ENCODE measurements at places on chromosomes 3 and 15. TPM values are rescaled to one million over a fixed set of nuclear protein-coding genes. Genes with fewer than 3 reads are reported as not detected.
A peak's percentile ranks its signal among the peaks of the same experiment; 100 is the strongest.

GRCh38 chr3:124775877-124776276 lies 45.6 kb downstream of the UMPS start:
- peaks cover 20% of the 10 kb centered on the region for H3K36me3 ChIP-seq

GRCh38 chr3:52240059-52240885 lies 1.3 kb upstream of the TWF2 start:
- H3K4me3 ChIP-seq = peak overlapping the region; percentile 99
- H3K36me3 ChIP-seq = peaks cover 3% of the 10 kb centered on the region
- no peak overlapping the region for H3K27ac ChIP-seq
- H3K4me1 ChIP-seq = peaks cover 25% of the 10 kb centered on the region
- DNase-seq = peak; percentile 3

The ACP3 gene
- 0.44 TPM for total RNA-seq

DNA sequence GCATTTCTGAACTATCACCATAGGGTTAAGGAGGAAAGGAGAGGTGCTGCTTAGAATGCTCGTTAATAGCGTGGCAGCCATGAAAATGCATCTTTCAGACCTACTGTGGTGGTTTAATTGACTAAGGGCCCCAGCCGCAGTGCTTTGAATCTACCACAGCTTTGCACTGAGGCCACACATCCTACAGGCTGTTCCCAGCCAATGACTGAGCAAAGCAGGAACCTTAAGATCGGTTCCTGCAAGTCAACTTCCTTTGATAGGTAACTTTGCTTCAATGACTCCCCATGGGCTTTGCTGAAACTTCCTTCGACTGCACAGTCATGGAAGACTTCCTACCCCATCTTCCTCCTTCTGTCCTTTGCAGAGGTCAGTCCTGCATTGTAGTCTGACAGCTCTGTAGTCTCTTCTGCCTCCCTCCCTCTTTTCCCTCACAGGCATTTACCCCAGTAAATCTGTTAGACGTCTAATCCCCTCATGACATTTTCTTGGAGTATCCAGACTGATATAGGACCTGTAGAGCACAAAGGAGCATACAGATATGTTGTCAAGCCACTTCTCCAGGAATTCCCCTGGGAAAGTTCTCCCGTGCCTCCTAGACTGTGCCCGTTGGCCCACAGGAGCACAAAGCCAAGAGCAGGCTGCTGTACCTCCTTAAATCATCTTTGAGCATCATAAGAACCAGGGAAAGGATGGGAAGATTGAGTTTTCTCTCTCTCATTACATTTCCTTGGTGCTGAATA lies 2.6 kb upstream of the BCL2A1 start:
- H3K27ac ChIP-seq = no peak overlapping the region
- peaks cover 3% of the 10 kb centered on the region for H3K36me3 ChIP-seq
- peaks cover 3% of the 10 kb centered on the region for H3K27me3 ChIP-seq
- DNase-seq = no peak
- H3K4me3 ChIP-seq = no peak overlapping the region

DNA sequence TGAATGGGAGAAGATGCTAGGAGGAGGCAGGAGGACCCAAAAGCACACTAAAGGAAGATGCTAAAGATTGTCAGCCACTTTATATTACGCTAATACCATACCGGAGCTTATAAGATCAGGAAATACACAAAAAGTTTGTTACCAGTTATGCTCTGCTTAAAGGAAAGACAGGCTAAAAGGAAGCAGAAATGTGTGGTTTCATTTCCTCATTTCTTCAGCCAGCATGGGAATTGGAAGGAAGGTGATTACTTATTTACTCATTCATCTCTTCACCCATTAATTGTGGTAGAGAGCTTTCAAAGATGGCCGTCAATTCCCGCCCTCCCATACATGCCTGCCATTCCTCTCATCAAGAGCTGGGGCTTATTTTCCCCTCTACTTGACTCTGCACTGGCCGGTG lies 26.7 kb upstream of the TMEM158 start:
- no peak overlapping the region for H3K4me3 ChIP-seq
- no peaks in the 10 kb centered on the region for H3K36me3 ChIP-seq
- H3K4me1 ChIP-seq = no peaks in the 10 kb centered on the region
- DNase-seq = no peak

The CYP19A1 gene
- not detected for total RNA-seq

DNA sequence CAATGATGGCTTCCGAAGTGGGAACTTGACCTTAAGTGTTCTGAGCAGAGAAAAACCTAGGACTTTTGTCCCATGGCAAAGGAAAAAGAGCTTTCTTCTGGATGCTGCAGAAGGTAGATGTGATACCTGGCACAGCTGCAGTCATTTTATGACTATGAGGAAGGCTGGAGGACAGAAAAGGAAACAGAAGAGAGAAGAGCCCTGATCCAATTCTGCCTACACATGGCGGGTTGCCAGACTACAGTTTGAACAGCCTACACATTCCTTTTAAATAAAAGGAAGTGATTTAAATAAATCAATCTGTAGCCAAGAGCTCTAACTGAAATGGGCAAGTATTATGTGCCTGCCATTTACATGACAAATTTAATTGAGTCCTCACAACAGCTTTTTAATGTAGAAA lies 43.6 kb upstream of the CHRNB4 start:
- no peaks in the 10 kb centered on the region for H3K27me3 ChIP-seq
- H3K4me3 ChIP-seq = no peak overlapping the region
- H3K36me3 ChIP-seq = no peaks in the 10 kb centered on the region

GRCh38 chr3:2920103-2920502 lies 190.1 kb downstream of the IL5RA start:
- H3K36me3 ChIP-seq = peaks cover 3% of the 10 kb centered on the region
- no peaks in the 10 kb centered on the region for H3K4me1 ChIP-seq
- no peak overlapping the region for H3K27ac ChIP-seq
- H3K27me3 ChIP-seq = peaks cover 1% of the 10 kb centered on the region
- H3K4me3 ChIP-seq = no peak overlapping the region

The SAMMSON gene
- total RNA-seq = not detected

DNA sequence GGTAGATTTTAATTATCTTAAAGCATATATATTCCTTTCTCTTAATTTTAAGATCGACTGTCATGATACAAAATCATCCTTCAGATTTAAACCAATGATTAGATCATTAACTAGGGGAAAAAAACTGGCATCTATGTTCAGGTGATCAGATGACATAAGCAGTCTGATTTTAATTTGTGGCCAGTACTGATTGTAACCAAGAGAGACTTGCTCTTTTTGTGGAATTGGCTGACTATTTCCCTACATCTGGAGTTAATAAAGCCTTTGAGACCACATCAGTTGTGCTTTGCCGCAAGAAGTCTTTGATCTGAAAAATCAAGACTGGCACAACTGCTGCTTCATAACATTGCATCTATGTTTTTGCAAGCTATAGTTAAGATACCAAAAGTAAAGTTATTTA lies 148.4 kb upstream of the CGNL1 start:
- no peaks in the 10 kb centered on the region for H3K36me3 ChIP-seq
- no peak overlapping the region for H3K4me3 ChIP-seq
- DNase-seq = no peak
- peaks cover 2% of the 10 kb centered on the region for H3K4me1 ChIP-seq
- peaks cover 2% of the 10 kb centered on the region for H3K27me3 ChIP-seq
- no peak overlapping the region for H3K27ac ChIP-seq

The RAP2B gene
- total RNA-seq = 33.7 TPM

- H3K27ac ChIP-seq = no peak overlapping the region
- peaks cover 15% of the 10 kb centered on the region for H3K36me3 ChIP-seq
- H3K4me3 ChIP-seq = no peak overlapping the region
- no peaks in the 10 kb centered on the region for H3K27me3 ChIP-seq
Observed at GRCh38 chr15:68638953-68639515, 60.2 kb downstream of the CORO2B start.

Data from endothelial cell (in vitro differentiated cells).